ENCODE measurements at places on chromosomes 1 and 21. TPM values are rescaled to one million over a fixed set of nuclear protein-coding genes. Genes with fewer than 3 reads are reported as not detected.

- H3K27ac ChIP-seq: no peak overlapping the region
- H3K4me1 ChIP-seq: no peaks in the 10 kb centered on the region
- no peaks in the 10 kb centered on the region for H3K36me3 ChIP-seq
- DNase-seq: no peak
- no peaks in the 10 kb centered on the region for H3K27me3 ChIP-seq
These were observed 7.0 kb downstream of the CD53 start for GRCh38 chr1:110879758-110880606.

DNA sequence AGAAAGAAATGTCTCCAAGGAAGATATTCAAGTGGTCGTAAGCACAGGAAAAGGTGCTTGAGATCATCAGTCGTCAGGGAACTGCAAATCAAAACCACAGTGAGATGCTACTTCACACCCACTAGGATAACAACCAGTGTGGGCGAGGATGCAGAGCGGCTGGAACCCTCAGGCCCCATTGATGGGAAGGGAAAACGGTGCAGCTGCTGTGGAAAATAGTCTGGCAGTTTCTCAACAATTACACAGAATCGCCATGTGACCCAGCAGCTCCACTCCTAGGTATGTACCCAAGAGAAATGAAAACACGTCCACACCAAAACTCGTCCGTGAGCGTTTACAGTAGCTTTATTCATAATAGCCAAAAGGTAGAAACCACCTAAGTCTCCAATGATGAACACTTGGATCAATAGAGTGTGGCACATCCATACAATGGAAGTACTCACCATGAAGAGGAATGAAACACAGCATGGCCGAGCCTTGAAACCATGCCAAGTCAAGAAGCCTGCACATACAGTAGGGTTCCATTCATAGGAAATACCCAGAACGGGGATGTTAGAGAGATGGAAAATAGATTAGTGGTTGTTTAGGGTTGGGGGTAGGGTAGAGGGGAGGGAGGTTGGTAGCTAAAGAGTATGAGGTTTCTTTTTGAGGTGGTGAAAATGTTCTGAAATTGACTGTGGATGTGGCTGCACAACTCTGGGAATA, 6.1 kb downstream of the DFFB start:
- no peak overlapping the region for H3K4me3 ChIP-seq
- H3K27me3 ChIP-seq: no peaks in the 10 kb centered on the region
- no peak overlapping the region for H3K27ac ChIP-seq
- DNase-seq: no peak

DNA sequence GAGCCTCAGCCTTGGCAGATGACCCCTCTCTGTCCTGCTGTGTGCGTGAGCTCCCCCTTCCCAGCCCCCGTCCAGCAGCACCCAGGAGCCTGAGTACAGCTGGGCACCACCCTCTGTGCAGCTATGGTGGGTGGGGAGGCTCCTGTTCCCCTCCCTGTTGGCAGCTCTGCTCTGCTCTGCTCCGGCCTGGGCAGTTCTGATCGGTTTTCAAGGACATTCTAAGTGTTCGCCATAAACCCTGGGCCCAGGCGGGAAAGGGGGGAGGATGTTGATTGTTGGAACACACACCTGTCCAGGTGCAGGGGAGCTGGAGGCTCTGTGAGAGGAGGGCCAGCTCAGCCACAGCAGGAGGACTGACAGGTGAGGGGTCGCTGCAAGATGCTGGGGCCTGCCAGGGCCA, at the start of gene CLCNKB:
Gene CLCNKB, plus strand, starts transcription at position 262 of the 400 bp plus-strand sequence. CDS start 711 bp downstream, outside the sequence.
- no peak within 1 kb of the TSS for H3K27ac ChIP-seq
- no peak for DNase-seq
- H3K27me3 ChIP-seq: no peaks in the 10 kb centered on the region

- H3K27me3 ChIP-seq: no peaks in the 10 kb centered on the region
- DNase-seq: no peak
- H3K4me3 ChIP-seq: no peak overlapping the region
- no peak overlapping the region for H3K27ac ChIP-seq
- peaks cover 18% of the 10 kb centered on the region for H3K4me1 ChIP-seq
These were observed 81.5 kb downstream of the ERG start for GRCh38 chr21:38416791-38417190.

DNA sequence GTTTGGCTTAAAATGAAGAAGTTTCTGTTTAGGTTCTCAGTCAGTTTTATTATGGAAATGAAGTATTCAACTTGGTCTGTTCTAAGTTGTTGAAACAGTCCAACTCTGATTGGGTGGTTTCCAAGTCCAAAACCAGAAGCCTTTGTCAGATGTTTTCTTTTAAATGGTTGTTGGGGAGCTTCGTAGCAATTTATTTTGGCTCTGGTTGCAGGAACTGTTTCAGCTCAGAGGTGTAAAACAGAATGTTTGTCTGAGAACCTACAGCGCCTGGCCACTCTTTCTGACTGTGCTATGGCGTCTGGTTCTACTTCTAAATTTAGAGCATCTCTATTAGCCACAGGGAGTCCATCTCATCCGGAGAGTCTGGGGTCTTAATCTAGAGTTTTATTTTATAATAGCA, 582.6 kb upstream of the TMPRSS15 start:
- no peak for DNase-seq
- no peak overlapping the region for H3K27ac ChIP-seq
- H3K4me1 ChIP-seq: no peaks in the 10 kb centered on the region
- no peaks in the 10 kb centered on the region for H3K27me3 ChIP-seq
- H3K36me3 ChIP-seq: no peaks in the 10 kb centered on the region

GRCh38 chr1:117732956-117733355, 127.1 kb downstream of the TENT5C start:
- H3K27ac ChIP-seq: no peak overlapping the region
- no peak for DNase-seq
- H3K4me3 ChIP-seq: no peak overlapping the region
- H3K36me3 ChIP-seq: no peaks in the 10 kb centered on the region

DNA sequence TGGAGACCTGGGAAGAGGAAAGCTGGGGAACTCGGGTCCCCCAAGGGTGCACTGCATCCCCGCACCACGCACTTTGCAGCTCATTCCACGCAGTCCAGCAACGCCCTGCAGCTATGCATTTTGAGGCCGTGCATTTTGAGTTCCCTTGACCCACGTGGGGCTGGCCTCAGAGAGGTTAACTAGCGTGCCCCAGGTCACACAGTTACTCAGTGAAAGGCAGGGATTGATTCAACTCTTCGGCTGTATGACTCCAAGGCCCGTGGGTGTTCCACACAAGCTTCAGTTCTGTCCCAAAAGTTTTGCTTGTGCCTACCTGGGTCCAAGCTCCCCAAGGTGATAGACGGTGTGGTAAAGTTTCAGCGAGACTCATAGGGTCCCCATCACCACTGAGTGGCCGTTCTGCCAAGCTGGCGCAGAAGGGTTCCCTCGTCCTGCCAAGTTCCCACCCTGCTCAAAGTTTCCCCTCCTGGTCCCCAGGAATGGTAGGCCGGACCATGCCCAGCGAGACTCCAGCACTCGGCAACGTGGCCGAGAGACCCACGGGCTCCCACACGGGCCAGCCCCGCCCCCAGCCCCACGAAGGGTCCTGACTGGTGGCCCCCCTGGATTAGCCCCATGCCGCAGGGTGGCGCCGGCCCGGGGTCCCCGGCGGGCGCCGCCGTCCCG, 611 bp downstream of the HSPG2 start:
- H3K27ac ChIP-seq: peak overlapping the region; percentile 99
- H3K4me1 ChIP-seq: peaks cover 35% of the 10 kb centered on the region
- no peaks in the 10 kb centered on the region for H3K27me3 ChIP-seq
- H3K36me3 ChIP-seq: no peaks in the 10 kb centered on the region
- H3K4me3 ChIP-seq: peak overlapping the region; percentile 75
- DNase-seq: no peak

DNA sequence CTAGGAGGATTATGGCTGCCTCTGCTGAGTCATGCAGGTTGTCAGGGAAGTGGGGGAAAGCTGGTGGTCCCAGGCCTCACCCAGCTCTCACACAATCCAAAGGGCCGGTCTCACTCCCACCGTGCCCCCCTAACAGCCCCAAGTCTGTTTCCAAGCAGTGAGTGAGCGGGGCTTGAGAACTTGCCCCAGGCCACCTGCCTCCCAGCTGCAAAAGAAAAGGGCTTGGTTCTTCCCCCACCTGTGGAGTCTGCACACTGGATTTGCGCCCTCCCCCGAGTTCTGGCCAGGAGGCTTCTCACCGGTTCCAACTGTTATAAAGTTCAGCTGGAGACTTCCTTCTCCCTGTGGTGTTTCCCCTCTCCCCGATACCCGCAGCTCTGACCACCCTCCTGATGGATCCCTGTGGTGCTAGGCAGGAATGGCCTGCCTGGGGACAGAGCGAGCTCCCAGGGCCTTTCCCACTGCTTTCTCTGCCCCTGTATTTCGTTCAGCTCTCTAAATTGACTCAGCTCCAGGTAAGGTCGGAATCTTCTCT, 222.3 kb downstream of the BARHL2 start:
- H3K27me3 ChIP-seq: no peaks in the 10 kb centered on the region
- no peak overlapping the region for H3K27ac ChIP-seq
- no peak overlapping the region for H3K4me3 ChIP-seq
- H3K36me3 ChIP-seq: no peaks in the 10 kb centered on the region
- no peak for DNase-seq

DNA sequence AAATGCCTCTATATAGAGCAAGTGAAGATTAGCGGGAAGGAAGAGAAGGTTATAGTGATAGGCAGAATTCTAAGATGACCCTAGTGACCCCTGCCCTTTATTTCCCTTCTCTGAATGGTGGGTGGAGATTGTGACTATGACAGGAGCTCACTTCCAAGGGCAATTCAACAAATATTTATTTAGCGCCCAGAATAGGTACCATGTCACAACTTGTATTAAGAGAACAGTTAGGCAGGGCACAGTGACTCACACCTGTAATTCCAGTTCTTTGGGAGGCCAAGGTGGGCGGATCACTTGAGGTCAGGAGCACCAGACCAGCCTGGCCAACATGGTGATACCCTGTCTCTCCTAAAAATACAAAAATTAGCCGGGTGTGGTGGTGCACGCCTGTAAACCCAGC, 236.0 kb upstream of the POGK start:
- no peak overlapping the region for H3K4me3 ChIP-seq
- H3K27ac ChIP-seq: no peak overlapping the region
- DNase-seq: no peak
- H3K36me3 ChIP-seq: no peaks in the 10 kb centered on the region

DNA sequence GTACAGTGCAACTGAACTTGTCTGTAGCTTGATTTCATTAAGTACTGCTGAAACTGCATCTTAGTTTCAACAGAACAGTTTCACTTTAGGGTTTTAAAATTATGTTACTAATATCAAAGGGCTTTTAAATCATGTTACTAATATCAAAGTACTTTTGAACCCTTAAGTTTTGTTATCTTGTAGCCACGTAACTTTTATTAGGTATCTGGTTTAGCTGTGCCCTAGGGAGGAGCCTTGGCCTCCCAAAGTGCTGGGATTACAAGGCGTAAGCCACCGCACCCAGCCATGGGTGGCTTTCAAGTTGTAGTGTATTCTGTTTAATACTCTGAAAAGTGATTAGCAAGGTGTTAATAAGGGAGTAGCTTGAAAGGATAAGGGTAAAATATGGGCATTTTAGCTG, 2.0 kb downstream of the KDM4A start:
- H3K4me1 ChIP-seq: peaks cover 9% of the 10 kb centered on the region
- no peak overlapping the region for H3K27ac ChIP-seq
- H3K27me3 ChIP-seq: no peaks in the 10 kb centered on the region
- H3K36me3 ChIP-seq: peaks cover 18% of the 10 kb centered on the region

- H3K36me3 ChIP-seq: no peaks in the 10 kb centered on the region
- no peak overlapping the region for H3K4me3 ChIP-seq
- DNase-seq: no peak
- H3K4me1 ChIP-seq: no peaks in the 10 kb centered on the region
- H3K27ac ChIP-seq: no peak overlapping the region
These were observed 121.0 kb downstream of the TMEM53 start for GRCh38 chr1:44553127-44553758.

DNA sequence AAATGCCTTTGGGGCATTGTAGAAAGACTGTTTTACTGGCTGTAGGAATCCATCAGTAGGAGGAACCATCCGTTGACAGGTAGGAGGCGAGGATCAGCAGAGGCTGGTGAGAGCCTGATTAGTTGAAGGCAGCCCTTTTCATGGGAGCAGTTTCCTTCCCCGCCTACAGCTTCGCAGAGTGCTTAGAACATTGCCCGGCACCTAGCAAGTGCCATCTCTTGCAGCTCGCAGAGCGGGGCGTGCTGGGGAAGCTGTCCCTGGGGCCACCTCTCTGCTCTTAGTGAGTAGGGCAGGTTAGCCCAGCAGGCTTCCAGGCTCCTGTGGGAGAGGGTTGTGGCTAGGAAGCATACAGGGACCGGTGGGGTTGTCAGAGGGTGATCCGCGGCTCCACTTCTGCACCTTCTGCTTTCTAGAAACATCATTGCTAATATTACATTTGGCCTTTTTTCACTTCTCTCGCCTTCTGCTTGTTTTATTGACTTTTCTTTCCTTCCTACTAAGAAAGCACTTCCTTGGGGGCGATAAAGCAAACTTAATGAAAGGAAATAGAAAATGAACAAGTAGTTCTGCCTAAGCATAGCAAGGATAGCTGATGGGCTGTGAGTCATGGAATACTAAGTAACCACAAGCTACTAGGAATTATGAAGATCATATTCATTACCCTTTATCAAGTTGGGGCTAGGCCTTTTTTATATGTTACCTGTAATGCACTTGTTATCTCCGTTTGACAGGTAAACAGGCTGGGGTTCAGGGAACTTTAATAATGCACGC, 176.7 kb downstream of the GALNT2 start:
- H3K36me3 ChIP-seq: peaks cover 19% of the 10 kb centered on the region
- H3K27ac ChIP-seq: no peak overlapping the region
- no peaks in the 10 kb centered on the region for H3K27me3 ChIP-seq
- no peak overlapping the region for H3K4me3 ChIP-seq
- H3K4me1 ChIP-seq: peaks cover 19% of the 10 kb centered on the region

DNA sequence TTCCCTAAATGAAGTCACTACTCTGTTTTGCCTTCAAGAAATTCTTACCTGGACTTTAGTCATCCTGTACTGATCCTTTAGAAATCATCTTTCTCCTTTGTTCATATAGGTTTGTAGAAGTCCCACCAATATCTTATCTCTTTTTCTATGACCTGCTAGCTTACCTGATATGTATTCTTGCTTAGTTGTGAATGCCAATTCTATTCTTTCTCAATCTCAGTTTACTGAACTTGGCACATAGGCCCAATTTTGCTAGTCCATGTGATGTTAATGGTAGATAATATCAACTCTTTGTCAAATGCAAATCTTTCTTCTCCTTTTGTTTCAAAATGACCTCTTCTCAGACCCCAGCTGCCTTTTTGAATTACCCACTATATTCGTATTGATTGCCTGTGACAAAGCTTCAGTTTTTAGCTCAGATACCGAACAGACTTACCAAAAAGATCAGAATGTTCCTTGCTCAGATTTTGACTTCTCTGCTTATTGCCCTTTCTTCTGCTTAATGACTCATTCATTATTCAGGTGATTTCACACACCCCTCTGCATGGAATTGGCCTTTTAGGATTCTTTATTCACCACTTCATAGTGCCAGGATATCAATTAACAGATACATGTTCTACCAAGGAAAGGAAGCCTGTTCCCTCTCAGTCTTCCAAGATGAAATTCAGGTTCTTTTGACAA, 20.6 kb downstream of the IPO9 start:
- H3K27ac ChIP-seq: peak overlapping the region; percentile 68
- no peak overlapping the region for H3K4me3 ChIP-seq
- no peak for DNase-seq
- peaks cover 29% of the 10 kb centered on the region for H3K36me3 ChIP-seq

SHISAL2A gene
- total RNA-seq: not detected

CELA2B gene
- not detected for total RNA-seq

CLEC20A gene
- total RNA-seq: not detected

KRTAP19-3 gene
- not detected for total RNA-seq

ROR1 gene
- total RNA-seq: 51.8 TPM

CRB1 gene
- not detected for total RNA-seq
